CD4-positive, alpha-beta T cell treated with Interleukin-15 for 1 hour (primary cell): ENCODE measurements at places on chromosomes 7 and 10.

- peak; percentile 62 for DNase-seq
Observed at GRCh38 chr10:43816351-43817321, 168.0 kb upstream of the ZNF32 start.

- no peak for DNase-seq
Observed at GRCh38 chr10:37643187-37643586, 214.2 kb downstream of the ZNF248 start.

DNA sequence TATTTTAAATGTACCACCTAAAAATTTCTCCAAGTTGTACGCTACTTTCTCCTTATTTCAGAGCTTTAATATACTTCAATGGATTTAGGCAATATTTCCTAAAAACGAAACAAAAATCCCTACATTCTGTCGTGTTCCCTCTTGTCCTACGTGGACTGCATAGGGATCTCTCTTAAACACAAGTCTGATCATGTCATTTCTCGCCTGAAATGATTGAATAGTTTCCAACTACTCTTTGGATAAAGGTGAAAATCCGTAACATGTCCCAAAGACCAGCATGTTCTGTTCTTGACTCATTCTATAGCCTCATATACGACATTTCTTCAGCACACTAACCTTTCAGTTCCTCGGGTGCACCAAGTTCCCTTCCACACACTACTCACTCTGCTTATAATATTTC is 17.7 kb upstream of the TPK1 start:
- DNase-seq = no peak

- no peak for DNase-seq
Observed at GRCh38 chr7:70334871-70335270, 736.6 kb downstream of the AUTS2 start.

GRCh38 chr10:4623200-4623599 is 202.8 kb upstream of the AKR1E2 start:
- DNase-seq = no peak

GRCh38 chr10:6333086-6333485 is 130.4 kb downstream of the PFKFB3 start:
- no peak for DNase-seq

DNA sequence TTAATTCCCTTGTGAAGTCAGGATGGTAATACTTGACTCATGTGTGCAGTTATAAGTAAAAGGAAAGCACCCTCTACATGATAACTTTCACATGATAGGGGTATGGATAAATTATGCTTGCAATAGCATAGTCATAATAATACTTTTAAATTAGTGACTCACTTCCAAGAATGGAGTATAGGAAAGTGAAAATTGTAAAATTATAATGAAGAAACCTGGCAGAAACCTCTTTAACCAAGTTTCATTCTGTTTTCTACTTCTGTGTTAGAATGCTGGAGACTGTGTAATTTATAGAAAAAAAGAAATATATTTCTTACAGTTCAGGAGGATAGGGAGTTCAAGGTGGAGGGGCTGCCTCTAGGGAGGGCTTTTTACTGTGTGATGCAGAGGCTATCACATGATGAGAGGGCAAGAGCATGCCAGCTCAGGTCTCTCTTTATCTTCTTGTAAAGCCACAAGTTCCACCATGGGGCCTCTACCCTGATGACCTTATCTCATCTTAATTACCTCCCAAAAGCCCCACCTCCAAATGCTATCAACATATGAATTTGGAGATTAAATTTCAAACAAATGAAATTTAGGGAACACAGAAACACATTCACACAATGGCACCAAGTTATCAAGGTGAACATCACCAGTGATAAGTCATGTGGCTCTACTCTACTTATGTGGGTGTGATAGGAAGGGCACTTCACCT is 43.2 kb downstream of the HDAC9 start:
- DNase-seq = no peak

DNA sequence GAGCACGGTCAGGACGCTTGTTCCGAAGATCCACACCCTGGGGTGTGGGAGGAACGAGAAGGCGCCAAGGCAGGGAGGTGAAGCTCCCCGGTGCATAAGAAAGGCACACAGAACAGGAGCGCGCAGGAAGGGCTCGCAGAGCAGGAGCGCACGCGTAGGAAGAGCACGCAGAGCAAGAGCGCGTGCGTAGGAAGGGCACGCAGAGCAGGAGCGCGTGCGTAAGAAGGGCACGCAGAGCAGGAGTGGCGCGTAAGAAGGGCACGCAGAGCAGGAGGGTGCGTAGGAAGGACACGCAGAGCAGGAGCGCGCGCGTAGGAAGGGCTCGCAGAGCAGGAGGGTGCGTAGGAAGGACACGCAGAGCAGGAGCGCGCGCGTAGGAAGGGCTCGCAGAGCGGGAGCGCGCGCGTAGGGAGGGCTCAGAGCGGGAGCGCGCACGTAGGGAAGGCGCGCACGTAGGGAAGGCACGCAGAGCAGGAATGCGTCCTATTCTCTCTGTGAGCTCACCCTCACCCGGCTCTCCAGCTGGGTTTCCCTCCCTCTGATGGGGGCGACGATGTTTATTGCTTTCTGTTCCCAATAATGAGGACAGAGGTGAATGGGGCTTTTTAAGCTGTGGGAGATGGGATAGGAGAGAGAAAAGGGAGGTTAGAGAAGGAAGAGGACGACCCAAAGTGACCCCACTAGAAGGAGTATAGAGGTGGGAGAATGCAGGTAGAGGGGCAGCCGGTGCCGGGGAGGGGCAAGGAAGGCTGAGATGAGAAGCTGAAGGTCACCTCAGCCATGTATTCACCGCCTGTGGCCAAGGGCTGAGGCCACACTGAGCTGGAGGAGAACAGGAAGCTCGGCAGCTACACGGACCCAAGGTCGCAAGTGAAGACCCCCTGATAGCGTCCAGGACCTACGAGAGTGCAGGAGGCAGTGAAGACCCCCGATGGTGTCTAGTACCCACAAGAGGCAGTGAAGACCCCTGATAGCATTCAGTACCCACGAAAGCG is 423.2 kb downstream of the PTPRN2 start:
- no peak for DNase-seq

GRCh38 chr10:71648254-71648932 is 71.2 kb downstream of the C10orf105 start:
- DNase-seq = no peak

GRCh38 chr7:97006055-97006815 is 882 bp downstream of the DLX6 start:
- DNase-seq = no peak

DNA sequence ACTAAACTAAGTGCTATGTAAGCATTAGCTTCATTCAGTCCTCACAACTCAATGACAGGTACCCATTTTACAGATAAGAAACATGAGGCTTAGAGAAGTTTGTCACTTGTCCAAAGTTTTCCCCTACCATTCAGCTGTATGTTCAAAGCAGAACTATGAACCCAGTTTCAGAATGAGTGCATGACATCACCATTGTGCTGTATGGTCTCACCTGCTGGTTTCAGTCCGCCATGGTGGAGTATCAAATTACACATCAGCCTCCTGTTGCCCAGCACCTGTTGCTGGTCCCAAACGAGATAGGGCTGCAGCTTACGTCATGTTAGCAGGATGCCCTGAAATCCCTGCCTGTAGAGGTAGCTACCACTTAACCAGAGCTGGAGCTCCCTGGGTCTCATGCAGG is 95.0 kb downstream of the DYNC1I1 start:
- no peak for DNase-seq

- no peak for DNase-seq
Observed at GRCh38 chr7:70267381-70268120, 669.3 kb downstream of the AUTS2 start.

- DNase-seq = no peak
Observed at GRCh38 chr10:48282829-48283228, 8.3 kb upstream of the FRMPD2 start.

DNA sequence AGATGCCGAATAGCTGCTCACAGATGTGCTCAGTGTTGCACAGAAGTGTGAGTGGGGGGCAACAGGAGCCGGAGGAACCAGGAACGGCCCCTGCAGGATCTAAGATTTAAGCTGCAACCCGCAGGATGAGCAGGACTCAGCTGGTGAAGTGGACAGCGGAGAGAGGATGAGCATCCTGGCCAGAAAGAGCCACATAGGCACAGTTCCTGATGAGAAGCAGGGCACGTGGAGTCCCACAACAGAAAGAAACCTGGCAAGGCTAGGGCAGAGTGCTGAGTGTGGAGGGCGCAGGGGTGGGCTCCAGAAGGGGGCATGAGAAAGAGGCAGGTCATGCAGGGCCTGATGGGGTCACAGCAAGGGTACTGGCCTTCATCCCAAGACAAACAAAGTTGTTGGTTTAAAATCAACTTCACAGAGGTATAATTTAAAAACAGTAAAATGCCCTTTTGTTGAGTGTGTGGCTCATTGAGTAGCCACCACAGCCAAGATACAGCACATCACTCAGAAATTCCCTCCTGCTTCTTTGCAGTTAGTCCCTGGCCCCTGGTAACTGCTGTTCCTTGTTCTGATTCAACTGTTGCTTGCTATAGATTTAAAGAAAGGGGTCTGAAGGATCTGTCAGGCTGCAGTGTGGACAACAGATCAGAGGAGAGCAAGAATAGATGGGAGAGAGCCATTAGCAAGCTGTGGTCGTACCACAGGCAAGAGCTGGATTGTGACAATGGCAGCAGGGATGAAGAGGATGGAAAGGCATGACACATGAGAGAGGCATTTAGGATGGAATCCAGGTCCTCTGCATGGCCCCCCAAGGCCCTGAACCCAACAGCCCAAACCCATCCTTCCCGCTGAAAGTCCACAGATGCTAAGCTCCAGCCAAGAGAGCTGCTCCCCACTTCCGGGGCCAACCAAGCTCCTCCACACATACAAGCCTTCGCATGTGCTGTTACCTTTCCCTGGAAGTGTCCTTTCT is 53.1 kb upstream of the OSBPL3 start:
- no peak for DNase-seq

- no peak for DNase-seq
Observed at GRCh38 chr7:144736880-144737493, 98.9 kb downstream of the TPK1 start.

- no peak for DNase-seq
Observed at GRCh38 chr10:98415731-98416119, 743 bp upstream of the PYROXD2 start.

- DNase-seq = no peak
Observed at GRCh38 chr10:71621231-71622153, 98.1 kb downstream of the C10orf105 start.

GRCh38 chr7:19133886-19134285 is 11.3 kb downstream of the FERD3L start:
- DNase-seq = no peak

- DNase-seq = no peak
Observed at GRCh38 chr10:79981450-79982361, 32.8 kb upstream of the SFTPD start.

GRCh38 chr7:56062382-56062781 is 1.7 kb upstream of the SUMF2 start:
- DNase-seq = no peak

DNA sequence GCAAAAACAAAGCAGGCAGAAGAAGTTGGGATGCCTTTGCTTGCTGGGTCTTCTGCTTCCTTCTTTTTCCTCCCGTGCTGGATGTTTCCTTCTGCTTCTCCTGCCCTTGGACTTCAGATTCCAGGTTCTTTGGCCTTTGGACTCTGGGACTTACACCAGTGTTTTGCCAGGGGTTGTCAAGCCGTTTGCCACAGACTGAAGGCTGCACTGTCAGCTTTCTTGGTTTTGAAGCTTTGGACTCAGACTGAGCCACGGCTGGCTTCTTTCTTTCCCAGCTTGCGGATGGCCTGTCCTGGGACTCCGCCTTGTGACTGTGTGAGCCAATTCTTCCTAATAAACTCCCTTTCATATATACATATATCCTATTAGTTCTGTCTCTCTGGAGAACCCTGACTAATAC is 11.3 kb upstream of the LCOR start:
- DNase-seq = no peak

- DNase-seq = no peak
Observed at GRCh38 chr7:128908750-128909624, 1.5 kb downstream of the KCP start.

GRCh38 chr10:21599582-21599981 is 65.5 kb downstream of the MLLT10 start:
- DNase-seq = no peak

GRCh38 chr10:112344261-112344660 is 29.7 kb upstream of the ACSL5 start:
- DNase-seq = no peak

GRCh38 chr10:117004227-117005025 is 561 bp downstream of the SHTN1 start:
- peak; percentile 33 for DNase-seq

- DNase-seq = peak; percentile 84
Observed at GRCh38 chr10:3805201-3805790, 20.3 kb upstream of the KLF6 start.

DNA sequence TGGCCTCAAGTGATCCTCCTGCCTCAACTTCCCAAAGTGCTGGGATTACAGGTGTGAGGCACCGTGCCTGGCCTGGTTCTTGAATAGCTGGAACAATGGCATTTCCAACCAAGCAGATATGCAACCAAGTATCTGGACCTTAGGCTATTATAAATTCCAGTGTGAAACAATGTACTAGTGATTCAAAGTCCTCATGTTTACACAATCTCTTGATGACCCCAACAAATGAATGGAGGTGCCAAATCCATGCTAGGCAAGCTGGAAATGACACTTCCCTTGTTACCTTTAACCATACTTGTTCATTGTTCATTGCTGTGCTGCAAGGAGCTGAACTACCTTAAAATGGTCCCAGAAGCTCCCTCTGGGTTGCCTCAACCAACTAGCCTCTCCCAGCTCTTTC is 282.2 kb upstream of the KLF14 start:
- DNase-seq = no peak

- DNase-seq = no peak
Observed at GRCh38 chr7:23462846-23463245, 7.4 kb downstream of the IGF2BP3 start.

GRCh38 chr7:138690495-138690894 is 10.7 kb downstream of the SVOPL start:
- no peak for DNase-seq

GRCh38 chr7:38798552-38799267 is 110.3 kb downstream of the VPS41 start:
- DNase-seq = no peak

- no peak for DNase-seq
Observed at GRCh38 chr10:125557801-125558505, 125.0 kb downstream of the TEX36 start.

DNA sequence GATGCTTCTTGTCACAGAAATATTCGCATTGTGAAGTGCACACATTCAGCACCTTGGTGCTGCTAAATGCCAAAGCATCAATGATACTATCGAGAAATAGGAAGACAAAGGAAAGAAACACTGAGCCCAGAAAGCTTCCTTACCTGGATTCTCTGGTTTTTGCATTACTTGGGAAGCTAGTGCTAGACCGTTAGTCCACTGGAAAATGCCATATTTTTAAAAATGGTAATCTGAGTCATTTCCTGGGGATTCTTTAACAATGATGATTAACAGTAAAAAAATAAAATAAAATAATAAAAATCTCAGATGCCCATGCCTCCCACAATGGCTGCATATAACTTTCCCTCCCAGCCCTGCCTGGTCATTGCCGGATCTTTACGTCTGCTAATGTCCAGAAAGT is 420.1 kb upstream of the MGMT start:
- no peak for DNase-seq

DNA sequence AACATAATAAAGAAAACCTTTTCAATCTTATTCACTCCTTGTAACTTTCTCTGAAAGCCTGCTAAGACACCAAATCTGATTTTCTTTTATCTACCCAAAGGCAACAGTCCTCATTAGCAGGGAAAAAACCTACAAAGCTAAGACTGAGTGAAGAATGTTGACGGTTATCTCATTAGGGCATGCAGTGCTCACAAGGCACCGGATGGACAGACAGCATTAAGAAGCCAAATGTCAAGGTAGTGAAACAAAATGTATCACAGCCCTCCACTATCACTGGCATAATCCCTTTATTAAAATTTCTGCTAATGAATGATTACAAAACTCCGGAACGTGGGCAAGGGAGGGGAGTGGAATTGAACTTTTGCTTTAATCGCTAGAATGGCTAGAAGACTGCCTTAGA is 442.8 kb downstream of the NEBL start:
- DNase-seq = no peak
